ENCODE measurements at places on chromosomes 2 and 18. TPM values are rescaled to one million over a fixed set of nuclear protein-coding genes. Genes with fewer than 3 reads are reported as not detected.

DNA sequence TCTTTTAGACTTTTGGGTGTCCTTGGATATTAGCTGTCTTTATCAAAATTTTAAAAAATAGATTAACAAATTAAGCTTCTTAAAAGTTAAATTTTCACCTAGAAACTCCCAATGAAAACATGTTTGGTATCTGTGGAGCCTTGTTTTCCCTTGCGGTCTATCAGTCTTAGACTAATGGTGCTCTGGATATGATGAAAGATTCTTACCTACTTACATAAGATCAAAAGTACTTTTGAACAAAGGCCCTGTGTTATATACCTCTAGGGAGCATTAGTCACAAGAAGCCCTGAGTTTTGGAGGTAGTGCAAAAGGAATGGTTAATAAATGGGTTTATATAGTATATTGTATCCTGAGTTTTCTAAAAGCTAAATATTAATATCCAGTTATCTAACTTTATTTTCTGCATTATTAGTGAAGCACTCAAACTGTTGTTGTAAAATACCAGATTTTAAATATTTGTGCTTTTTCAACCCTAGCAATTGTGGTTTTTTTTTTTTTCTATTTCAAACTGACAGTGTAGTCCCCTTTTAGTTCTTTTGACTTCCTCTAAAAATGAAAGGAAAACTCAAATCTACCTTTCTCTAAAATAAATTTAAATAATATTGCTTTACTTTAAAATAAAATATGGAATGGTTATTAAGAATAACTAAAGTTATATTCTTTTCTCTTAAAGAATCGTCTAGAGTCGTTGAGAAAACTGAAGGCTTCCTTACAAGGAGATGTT, 18.1 kb downstream of the NDC80 start:
- peaks cover 66% of the 10 kb centered on the region for H3K36me3 ChIP-seq
- DNase-seq, result no peak
- peaks cover 40% of the 10 kb centered on the region for H3K4me1 ChIP-seq
- H3K27me3 ChIP-seq, result no peaks in the 10 kb centered on the region
- peak overlapping the region; percentile 98 for H3K27ac ChIP-seq

- no peaks in the 10 kb centered on the region for H3K4me1 ChIP-seq
Observed at GRCh38 chr2:52639692-52640091, 1127.9 kb upstream of the CHAC2 start.

ELOA2 gene
- total RNA-seq, result not detected

- no peak for DNase-seq
- no peaks in the 10 kb centered on the region for H3K4me1 ChIP-seq
- H3K4me3 ChIP-seq, result no peak overlapping the region
- no peak overlapping the region for H3K27ac ChIP-seq
Observed at GRCh38 chr2:127996160-127996559, 31.7 kb downstream of the SAP130 start.

DNA sequence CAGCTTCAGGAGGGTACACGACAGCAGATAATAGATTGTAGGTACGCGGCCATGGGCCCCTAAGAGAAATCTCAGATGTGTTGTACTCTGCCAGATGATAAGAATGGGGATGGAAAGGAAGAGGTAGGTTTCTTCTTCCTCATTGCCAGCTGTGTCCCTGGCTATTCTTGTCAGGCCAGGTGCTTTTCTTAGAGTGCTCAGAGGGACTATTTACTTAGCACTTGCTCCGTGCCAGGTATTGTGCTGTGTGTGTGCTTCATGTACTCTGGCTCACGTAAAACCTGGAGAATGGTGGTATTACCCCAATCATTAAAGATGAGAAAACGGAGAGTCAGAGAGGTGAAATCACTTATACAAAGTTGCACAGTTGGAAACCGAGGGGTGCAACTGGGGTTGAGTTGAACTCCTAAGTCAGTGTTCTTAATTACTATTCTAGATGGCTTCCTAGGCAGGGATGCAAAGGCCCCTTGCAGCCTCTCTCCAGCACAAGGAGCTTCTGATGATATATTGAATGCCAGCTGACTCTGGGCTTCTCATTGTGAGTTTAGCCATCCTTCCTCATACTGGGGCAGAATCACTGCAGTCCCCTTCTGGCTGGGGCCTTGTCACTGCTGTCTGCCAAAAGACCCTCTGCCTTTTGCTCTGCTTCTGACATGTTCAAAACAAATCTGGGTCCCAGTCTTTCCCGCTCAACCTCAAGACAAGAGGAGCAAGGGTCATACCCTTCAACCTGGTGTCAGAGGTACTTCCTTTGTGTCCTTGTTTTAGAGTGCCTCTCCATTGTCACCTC, 60.7 kb downstream of the LYPD1 start:
- H3K4me3 ChIP-seq, result no peak overlapping the region
- H3K36me3 ChIP-seq, result no peaks in the 10 kb centered on the region
- H3K27me3 ChIP-seq, result no peaks in the 10 kb centered on the region
- no peaks in the 10 kb centered on the region for H3K4me1 ChIP-seq

GRCh38 chr2:51079945-51080344, 48.0 kb upstream of the NRXN1 start:
- H3K36me3 ChIP-seq, result no peaks in the 10 kb centered on the region
- H3K4me3 ChIP-seq, result no peak overlapping the region
- H3K4me1 ChIP-seq, result no peaks in the 10 kb centered on the region
- H3K27ac ChIP-seq, result no peak overlapping the region
- DNase-seq, result no peak

SLC5A7 gene
- total RNA-seq, result not detected

EGR4 gene
- not detected for total RNA-seq

DNA sequence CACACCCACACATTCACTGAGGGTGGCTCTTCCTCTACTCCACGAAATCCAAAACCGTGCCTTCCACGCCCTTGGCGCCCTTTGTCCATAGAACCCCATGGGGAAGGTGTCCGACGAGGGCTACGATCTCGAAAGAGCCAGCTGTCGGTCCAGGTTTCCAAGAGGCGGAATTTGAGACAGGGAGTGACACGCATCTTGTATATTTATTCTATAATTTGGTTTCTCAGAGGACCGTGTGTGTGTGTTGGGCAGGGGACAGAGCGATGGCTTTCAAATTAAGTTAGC, 726 bp downstream of the C2orf69 start:
- H3K27me3 ChIP-seq, result peaks cover 12% of the 10 kb centered on the region
- H3K27ac ChIP-seq, result peak overlapping the region; percentile 94
- peak overlapping the region; percentile 94 for H3K4me3 ChIP-seq
- DNase-seq, result no peak

OR6B2 gene
- not detected for total RNA-seq

DNA sequence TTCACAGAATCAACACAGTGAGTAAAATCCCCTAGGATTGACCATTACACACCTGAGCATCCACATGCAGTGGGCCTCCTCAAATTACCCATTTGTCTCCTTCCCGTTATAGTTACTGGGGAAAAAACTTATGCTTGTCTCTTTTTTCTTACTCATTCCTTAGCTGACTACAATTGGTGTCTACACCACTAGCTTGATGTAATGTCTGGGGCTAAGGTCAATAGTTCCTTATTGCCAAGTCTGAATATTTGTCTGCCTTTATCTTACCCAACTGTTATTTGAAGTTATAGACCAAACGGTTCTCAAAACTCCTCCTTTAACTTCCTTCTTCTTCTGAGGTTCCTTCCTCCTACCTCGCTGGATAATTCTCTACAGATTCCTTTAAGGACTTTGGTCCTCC, 41.9 kb upstream of the TMEM17 start:
- H3K4me3 ChIP-seq, result no peak overlapping the region
- DNase-seq, result no peak
- no peak overlapping the region for H3K27ac ChIP-seq
- no peaks in the 10 kb centered on the region for H3K4me1 ChIP-seq
- no peaks in the 10 kb centered on the region for H3K27me3 ChIP-seq
- H3K36me3 ChIP-seq, result no peaks in the 10 kb centered on the region

DNA sequence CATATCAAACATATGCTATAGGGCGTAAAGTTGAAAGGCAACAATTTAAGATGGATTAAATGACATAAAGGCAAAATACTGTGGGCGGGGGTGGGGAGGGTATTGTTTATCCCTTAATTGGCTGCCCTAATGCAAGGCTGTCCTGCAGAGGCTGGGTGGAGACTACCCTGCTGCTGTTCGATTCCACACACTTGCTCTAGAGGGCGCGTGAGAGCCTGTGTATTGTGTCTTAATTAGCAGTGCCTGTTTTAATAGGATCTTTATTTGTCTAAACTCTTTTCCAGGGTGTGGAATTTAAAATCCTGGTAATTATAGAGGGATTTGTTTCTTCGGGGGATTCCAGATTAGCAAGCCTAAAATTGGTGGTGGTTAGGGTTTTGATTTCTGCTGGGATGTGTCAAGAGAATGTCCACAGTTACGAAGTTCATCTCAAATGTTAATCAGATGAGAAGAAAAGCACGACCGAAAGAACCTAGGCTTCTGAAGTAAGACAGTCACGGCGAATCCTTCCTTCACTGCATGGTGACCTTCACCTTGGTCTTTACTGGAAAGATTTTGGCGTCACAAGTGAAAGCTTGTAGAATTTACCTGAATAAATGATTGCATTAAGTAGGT, 103.5 kb upstream of the MAP3K20 start:
- H3K4me3 ChIP-seq, result no peak overlapping the region
- H3K27me3 ChIP-seq, result peaks cover 11% of the 10 kb centered on the region
- peaks cover 12% of the 10 kb centered on the region for H3K4me1 ChIP-seq
- no peak overlapping the region for H3K27ac ChIP-seq
- H3K36me3 ChIP-seq, result no peaks in the 10 kb centered on the region
- no peak for DNase-seq

DNA sequence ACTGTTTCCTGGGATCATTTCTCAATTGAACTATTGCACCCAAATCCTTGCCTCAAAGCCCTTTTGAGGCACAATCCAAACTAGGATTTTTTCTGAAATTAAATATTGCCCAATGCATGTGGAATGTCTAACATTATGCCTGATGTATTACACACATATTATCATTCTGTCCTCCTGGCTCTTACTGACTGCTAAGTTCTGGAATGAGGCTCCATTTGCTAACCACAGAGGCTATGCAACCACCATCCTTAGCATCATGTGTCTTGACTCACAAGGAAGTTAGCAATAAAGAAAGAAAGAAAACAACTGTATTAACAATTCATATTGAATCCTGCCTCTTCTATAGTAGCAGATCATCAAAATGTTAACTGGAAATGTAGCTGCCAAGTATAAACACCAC, 1142.7 kb downstream of the CNTNAP5 start:
- no peak for DNase-seq
- no peak overlapping the region for H3K4me3 ChIP-seq
- no peaks in the 10 kb centered on the region for H3K4me1 ChIP-seq
- H3K27ac ChIP-seq, result no peak overlapping the region

DNA sequence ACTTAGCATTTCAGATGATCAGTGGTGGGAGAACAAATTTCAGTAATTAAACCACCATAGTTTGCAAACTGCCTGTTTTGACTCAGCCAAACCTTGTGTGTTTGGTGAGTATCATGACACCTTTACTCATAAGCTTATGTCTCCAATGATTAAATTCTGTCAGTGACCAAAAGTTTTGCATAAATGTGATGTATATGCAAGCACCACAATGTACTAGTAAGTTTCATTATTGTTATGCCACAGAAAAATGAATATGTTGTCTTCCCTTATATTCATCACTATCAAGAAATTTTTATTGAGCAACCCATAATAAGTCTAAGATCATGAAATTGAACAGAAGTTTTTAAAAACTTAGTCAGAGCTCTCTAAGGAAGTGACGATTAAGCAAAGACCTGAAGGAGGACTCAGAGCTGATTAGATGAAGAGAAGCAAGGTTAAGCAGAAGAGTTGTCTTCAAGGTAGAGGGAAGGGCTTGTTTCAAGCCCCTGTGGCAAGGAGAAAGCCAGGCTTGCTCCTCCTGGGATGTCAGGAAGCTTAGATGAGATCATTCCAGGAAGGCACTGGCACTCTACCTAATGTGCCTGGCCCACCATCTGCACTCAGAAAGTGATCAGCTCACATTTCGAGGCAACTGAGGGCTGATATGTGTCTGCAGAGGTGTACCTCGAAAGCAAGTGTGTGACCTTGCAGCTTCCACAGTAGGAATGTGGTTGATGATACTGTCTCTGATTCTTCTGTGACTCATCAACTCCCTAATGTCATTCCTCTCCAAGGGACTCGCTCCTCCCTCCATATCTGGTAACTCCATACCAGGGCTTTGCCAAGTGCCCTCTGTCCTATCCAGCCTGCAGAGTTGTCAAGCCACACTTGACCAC, 54.7 kb downstream of the KCTD18 start:
- no peaks in the 10 kb centered on the region for H3K27me3 ChIP-seq
- DNase-seq, result no peak

- DNase-seq, result no peak
- H3K27ac ChIP-seq, result no peak overlapping the region
- no peaks in the 10 kb centered on the region for H3K36me3 ChIP-seq
Observed at GRCh38 chr2:157990173-157990572, 111.5 kb upstream of the UPP2 start.

- no peak overlapping the region for H3K27ac ChIP-seq
- H3K4me1 ChIP-seq, result peaks cover 9% of the 10 kb centered on the region
- H3K4me3 ChIP-seq, result no peak overlapping the region
- no peak for DNase-seq
- no peaks in the 10 kb centered on the region for H3K27me3 ChIP-seq
Observed at GRCh38 chr2:218465987-218466633, 47.2 kb downstream of the VIL1 start.

- DNase-seq, result no peak
- H3K4me3 ChIP-seq, result no peak overlapping the region
- peaks cover 39% of the 10 kb centered on the region for H3K4me1 ChIP-seq
- H3K27me3 ChIP-seq, result no peaks in the 10 kb centered on the region
- H3K27ac ChIP-seq, result no peak overlapping the region
Observed at GRCh38 chr2:28447943-28448792, 47.7 kb upstream of the PLB1 start.

- H3K4me3 ChIP-seq, result no peak overlapping the region
- H3K27ac ChIP-seq, result no peak overlapping the region
- H3K27me3 ChIP-seq, result no peaks in the 10 kb centered on the region
Observed at GRCh38 chr2:236576953-236577352, 7.3 kb downstream of the ACKR3 start.

C2orf66 gene
- 0.17 TPM for total RNA-seq

- H3K36me3 ChIP-seq, result peaks cover 4% of the 10 kb centered on the region
- peaks cover 2% of the 10 kb centered on the region for H3K4me1 ChIP-seq
- no peak overlapping the region for H3K4me3 ChIP-seq
- no peaks in the 10 kb centered on the region for H3K27me3 ChIP-seq
Observed at GRCh38 chr2:212854771-212855170, 296.6 kb downstream of the IKZF2 start.

DNA sequence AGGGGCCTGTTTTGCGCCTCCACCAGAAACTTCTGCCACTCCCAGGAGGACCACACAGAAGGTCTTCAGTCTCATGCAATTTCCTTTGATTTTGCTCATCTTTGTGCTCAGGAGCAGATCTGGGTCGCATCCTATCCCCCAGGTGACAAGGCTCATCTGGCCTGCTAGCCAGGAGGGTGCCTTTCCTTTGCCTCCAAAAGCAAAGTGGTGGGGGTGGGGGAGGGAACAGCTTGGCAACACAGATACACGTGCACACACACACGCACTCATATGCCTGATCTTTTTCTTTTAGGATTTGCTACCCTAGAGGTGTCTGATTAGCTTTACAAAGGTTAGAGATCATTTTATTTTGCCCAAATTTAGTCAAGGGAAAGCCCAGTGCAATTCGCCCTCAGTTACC, 13.8 kb upstream of the SPATA3 start:
- no peak for DNase-seq
- H3K4me3 ChIP-seq, result peak overlapping the region; percentile 56
- peaks cover 69% of the 10 kb centered on the region for H3K4me1 ChIP-seq
- H3K36me3 ChIP-seq, result no peaks in the 10 kb centered on the region

SOX11 gene
- not detected for total RNA-seq

GRCh38 chr2:47230418-47230817, 75.3 kb upstream of the STPG4 start:
- peaks cover 4% of the 10 kb centered on the region for H3K4me1 ChIP-seq
- peaks cover 15% of the 10 kb centered on the region for H3K27me3 ChIP-seq
- no peak for DNase-seq
- H3K4me3 ChIP-seq, result no peak overlapping the region
- H3K27ac ChIP-seq, result no peak overlapping the region
- no peaks in the 10 kb centered on the region for H3K36me3 ChIP-seq

EFEMP1 gene
- total RNA-seq, result not detected
